ENCODE measurements at places on chromosomes 7 and 10.

DNA sequence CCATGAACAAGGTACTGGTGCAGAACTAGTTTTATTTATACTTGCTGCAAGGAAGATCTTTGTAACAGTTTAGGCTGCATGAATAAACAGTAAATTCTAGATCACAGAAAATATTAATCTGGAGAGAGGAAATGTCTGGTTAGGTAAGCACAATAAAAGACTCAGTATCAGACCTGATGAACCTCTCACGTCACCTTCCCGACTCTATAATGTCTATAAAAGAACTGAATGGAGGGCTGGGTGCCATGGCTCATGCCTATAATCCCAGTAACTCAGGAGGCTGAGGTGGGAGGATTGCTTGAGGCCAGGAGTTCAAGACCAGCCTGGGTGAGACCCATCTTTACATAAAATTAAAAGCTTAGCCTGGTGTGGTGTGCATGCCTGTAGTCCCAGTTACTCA is 65.9 kb downstream of the FAM171A1 start:
- no peak for DNase-seq

- no peak for DNase-seq
Observed at GRCh38 chr7:363626-364025, 73.7 kb downstream of the FOXL3 start.

GRCh38 chr7:40311307-40311706 is 176.5 kb downstream of the SUGCT start:
- no peak for DNase-seq

- no peak for DNase-seq
Observed at GRCh38 chr7:92813390-92814024, 22.9 kb downstream of the CDK6 start.

DNA sequence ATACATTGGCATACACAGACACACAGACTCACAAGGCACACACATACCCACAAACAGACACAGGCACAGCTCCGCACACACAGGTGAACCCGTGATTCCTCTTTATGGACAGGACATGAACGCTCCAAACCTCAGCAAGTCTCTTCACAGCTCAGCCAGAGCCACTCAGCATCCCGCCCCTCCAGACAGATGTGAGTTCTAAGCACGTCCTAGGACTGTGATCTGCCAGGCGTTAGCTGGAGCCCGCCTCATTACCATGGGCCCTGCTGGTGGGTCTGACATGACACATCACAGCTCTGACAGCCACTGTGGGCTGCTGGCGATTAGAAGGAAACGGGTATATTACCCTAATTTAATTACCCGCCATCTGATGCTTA is 176.7 kb upstream of the PPP2R2D start:
- no peak for DNase-seq

DNA sequence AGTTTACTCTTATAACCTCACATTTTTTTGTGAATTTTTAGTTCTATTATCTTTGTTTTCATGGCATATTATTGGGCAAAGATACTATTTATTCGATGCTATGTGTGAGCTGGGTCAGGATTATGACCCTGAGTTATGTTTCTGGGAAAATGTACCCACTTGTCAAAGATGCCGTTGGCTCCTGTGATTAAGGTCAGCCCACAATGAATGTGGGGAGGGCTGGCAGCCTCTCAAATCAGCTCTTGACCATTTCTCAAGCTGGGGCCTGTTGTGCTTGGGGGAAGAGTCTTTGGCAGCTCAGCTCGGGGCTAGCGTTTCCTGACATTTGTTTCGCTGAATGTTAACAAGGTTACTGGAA is 97.5 kb downstream of the TCF7L2 start:
- DNase-seq = no peak

Data from NCI-H774 (cell line).